Activated CD4-positive, alpha-beta T cell treated with anti-CD3 and anti-CD28 coated beads for 1 hour (primary cell): ENCODE measurements at places on chromosomes 13 and 19.

DNA sequence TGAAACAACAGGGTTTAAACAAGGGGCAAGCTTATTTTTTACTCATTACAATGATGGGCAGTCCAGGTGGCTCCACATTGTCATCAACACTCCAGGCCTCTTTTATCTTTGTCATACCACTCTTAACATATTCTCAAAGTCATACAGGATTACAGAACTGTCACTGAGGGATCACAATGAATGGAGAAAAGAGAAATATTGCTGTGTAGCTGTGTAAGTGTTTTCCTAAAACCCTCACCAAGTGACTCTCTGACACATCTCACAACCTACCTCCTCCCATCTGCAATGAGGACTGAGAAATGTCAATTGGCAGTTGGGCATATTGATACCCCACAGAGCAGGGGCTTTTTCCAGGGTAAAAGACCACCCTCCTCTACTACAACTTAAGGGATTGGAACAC lies 562.1 kb downstream of the TBC1D4 start:
- DNase-seq, result no peak

- DNase-seq, result no peak
These were observed 78.1 kb upstream of the OLFM4 start for GRCh38 chr13:52950436-52950956.

- DNase-seq, result no peak
These were observed 31.5 kb downstream of the ZFR2 start for GRCh38 chr19:3837332-3837731.

DNA sequence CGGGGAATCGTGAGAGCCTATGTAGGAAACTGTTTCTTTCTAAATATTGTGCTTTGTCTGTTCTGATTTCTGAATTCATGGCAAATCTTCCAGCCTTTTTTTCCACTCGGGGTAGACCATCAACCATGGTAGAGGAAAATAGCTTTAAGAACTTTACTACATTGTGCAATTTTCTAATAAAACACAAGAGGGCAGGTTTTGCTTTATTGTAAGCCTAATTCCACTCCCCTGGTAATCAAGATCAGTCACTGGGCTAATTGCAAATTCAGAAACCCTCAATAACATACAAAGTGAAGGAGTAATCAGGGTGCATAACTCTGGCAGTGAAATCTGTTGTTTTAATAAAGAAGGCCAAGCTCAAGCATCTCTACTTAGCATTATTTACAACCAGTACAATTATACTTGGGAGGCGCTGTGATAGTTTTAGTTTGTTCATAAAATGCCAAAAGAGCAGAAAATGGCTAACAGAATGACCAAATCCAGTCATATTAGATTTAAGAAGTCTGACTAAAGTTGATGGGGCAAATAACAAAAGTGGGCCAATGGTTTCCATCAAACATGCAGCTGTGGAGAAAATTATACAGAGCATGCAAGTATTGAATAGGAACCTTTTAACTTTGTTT lies 43.8 kb downstream of the DCT start:
- no peak for DNase-seq

GRCh38 chr13:43510956-43511901 lies 275.5 kb downstream of the ENOX1 start:
- no peak for DNase-seq

DNA sequence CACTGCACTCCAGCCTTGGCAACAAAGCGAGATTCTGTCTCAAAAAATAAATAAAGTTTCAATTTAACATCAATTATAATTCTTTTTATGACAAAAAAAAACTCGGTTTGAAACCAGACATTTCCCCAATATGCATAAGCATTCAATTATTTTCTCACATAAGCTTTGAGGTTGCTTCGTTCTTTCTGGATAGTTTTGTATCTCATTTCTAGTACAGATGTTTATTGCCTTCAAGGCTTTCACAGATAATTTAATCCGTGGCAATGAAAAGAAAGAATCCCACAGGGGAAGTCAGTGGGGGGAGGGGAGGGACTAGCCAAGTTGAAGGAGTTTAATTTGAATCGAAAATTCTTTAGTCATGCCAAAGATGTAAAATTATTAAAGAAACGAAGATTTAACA lies 29.6 kb upstream of the TSC22D1 start:
- DNase-seq, result no peak
